ENCODE measurements at places on chromosomes 6 and 20.

- no peak for DNase-seq
These were observed 34.3 kb upstream of the TCF21 start for GRCh38 chr6:133854364-133855275.

DNA sequence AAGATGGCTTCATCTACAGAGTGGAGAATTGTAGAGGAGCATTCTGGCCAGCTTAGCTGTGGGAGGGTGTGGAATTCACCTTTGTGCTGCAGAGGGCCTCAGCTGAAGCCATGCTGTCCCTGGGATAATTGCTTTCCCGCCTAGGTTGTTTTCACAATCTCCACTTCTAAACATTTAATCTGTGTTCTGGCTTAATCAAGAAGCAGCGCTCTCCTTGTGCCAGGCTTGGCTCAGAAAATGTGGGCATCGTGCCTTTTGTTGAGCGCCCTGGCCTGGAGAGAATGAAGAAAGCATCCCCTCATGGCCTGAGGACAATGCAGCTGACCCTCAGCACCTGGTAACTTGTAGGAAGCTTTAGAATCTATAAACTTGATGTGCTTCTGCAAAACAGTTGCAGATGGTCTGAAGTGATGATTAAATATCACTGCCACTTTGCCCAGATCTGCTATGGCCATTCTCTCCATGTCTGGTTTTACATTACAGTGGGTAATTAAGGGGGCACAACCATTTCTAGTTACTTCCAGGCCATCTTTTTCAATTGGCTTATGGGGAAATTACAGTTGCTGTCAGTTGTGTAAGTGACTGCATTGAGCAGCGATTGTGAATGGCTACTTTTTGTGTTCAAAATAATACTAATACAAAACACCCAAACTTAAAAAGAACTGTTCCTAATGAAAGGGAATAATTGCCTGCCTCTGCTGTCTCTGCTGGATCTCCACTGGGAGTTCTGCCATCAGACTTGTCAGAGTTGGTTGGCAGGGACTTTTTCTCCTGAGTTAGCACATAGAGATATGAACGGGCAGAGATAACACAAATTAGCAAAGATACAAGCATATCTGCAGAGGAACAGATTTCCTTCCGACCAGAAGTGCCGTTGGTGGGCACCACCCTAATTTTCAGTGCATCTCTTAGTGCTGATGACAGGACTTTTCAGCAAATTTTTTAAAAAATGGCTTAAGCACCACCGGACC lies 18.4 kb downstream of the CTNNBL1 start:
- no peak for DNase-seq

DNA sequence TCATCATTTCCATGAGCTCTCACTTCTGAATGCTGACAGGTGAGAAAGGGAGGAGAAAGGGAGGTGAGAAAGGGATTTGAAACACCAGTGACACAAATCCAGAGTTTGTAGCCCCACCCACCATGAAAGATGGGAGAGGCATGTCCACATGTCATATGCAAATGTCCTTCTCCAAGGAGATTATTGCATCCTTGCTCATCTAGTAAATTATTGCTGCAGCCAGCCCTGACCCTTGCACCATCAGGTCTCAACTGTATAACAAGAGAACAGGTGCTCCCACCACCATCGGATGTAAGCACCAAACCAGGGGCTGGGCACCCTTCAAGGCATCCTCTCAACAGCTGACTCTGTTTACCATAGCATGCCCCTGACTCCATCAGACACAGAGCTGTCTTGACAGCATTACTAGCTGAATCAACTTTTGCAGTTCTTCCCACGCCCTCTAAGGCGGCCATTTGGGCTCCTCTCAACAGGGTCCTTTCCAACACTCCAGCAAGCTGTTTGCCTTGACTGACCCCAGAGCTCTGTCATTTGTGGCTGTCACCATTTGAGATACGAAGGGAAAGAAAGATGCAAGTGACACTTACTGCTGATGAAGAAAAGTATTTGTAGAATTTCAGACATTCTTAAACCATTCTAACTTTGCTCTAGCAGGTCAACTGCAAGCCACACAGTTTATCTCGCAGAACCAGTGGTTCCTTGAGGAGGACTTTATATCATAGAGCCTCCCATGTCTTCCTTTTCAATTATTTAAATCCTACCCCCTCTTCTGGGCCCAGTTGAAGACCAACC lies 14.2 kb downstream of the GFOD1 start:
- no peak for DNase-seq

- DNase-seq: no peak
These were observed 213.9 kb upstream of the STXBP5 start for GRCh38 chr6:146990284-146990683.

DNA sequence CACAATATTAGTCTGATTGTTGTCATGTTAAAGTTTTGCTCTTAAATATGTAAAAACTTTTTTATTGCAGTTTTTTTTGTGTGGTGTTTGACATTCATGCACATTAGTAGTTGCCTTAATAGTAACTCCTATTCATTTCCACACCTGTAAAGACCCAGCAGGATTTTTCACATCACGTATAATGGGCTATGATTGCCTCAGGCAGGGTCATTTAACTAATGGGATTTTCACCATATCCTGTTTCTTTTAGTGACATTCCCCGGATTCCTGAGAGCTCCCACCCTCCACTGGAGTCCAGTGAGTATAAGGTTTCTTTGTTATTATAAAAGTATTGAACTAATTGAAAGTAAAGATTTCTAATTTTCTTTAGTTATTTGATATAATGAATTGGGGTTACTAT lies 359.2 kb downstream of the RIMS1 start:
- peak; percentile 24 for DNase-seq

- DNase-seq: no peak
These were observed 26.4 kb downstream of the DZANK1 start for GRCh38 chr20:18440403-18440802.
